ENCODE measurements at places on chromosomes 5 and 9. TPM values are rescaled to one million over a fixed set of nuclear protein-coding genes. Genes with fewer than 3 reads are reported as not detected.

DNA sequence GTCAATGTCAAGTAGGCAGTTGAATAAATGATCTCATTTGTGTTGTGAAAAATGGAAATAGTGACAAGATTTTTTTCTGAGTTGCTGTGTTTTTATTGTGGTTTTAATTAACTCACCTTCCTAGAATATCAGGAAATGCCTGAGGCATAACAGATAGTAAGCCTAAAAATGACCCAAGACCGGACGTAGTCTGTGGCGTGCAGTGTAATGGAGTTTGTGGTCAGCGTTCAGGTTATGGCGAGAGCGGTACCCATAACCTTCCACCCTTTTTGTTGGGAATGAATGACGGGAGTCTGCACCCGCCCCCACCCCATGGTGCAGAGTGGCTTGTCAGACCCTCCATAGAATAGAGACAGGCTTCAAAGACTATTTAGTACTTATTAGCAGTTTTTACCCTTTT lies 119.3 kb downstream of the GALNT10 start:
- no peak for DNase-seq

Gene CDC25C
- 18.4 TPM for total RNA-seq

- DNase-seq, result no peak
Measured at GRCh38 chr9:108443741-108444140, 412.0 kb downstream of the ACTL7B start.

Gene SOWAHA
- total RNA-seq, result not detected

Gene FRRS1L
- total RNA-seq, result not detected

DNA sequence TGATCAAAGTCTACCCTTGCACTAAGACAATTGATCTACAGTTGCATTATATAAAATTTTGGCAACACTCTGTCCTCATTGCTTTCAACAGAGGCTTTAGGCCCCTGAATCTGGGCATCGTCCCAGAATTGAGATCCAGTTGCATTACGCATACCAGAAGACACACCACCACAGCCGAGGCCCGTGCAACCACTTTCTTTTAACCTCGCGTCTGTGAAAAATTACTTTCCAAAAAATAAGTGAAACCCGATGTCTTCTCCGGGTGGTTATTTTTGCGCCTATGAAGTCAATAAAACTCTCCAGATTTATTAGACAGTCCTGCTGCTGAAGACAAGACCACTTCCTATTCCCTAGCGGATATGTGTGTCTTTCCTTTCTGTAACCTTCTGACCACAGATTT lies 52.1 kb upstream of the NFIB start:
- DNase-seq, result no peak

Gene HOMER1
- total RNA-seq, result 1.9 TPM

DNA sequence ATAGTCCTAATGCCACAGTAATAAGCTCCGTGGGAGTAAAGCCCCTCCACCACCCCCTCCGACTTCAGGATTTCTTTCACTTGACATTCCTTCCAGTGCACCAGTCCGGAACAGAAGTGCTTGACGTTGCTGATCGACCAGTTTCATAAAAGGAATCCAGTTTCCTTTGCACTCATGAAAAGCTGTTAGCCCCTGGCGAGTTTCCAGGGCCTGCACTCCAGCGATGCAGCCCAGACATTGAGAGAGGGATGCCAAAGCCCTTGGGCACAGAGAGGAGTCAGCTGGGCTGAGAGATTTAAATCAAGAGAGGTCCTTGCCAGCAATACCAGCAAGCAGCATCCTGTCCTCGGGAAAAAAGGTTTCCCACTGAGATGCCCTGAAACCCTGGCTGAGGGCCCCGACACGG lies 170.1 kb downstream of the GABBR2 start:
- DNase-seq, result no peak

- DNase-seq, result no peak
Measured at GRCh38 chr9:126058011-126058531, 268.6 kb upstream of the MVB12B start.

- no peak for DNase-seq
Measured at GRCh38 chr9:82543726-82544125, 519.2 kb downstream of the RASEF start.

DNA sequence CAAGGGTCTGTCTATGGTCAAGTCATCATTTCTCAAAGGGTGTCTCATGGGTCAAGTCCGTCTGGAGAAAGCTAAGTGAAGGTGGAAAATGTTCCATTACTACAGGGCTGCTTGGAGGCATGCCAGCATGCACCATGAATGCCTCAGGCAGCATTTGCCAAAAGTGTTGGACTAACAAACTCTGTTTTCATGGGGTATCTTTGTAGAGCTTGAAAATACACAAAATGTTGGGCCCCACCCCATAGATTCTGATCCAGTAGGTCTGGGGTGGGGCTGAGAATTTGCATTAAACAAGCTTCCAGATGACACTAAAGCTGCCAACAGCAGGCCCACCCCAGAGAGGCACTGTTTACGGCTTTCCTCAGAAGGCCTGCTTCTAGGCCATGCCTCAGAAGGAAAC lies 75.0 kb upstream of the FRRS1L start:
- no peak for DNase-seq

- DNase-seq, result no peak
Measured at GRCh38 chr5:112584781-112585180, 152.9 kb upstream of the APC start.

Gene GPR151
- not detected for total RNA-seq

Gene PSAT1
- total RNA-seq, result 130 TPM
